Activated CD4-positive, alpha-beta T cell treated with anti-CD3 and anti-CD28 coated beads, Interleukin-2, amount 10 ng/mL, durations not matched to agents 7 days and 5 days (primary cell): ENCODE measurements at places on chromosomes 6 and 20.

DNA sequence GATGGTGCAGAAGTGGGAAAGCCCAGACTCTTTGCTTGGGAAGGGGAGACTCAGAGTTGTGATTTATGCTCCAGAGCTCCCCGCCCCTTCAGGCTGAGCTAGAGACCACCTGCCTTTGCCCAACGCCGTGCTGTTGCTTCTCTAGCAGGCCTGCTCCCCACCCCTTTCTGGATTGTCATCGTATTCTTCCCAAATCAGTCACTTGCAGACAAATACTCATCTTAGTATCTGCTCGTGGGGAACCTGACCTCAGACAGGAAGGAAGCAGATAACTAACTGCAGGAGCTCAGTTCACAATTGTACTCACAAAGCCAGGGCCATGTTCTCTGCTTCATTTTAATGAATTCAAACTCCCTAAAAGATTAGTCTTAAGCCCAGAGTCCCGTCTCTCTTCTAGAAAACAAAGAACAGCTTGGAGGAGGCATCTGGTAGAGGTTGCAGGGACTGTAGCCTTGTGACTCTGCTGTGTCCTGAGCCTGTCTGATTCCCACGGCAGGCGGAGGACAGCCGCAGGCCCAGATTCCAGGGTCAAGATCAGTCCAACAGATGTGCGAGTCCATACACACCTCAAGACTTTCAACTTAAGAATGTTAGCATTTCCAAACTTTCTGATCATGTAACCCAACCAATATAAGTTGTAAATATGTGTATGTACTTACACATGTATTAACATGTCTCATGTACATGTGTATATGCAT lies 57.2 kb upstream of the GGTLC1 start:
- peak; percentile 54 for DNase-seq

GRCh38 chr6:39568896-39569295 lies 156.3 kb downstream of the KIF6 start:
- DNase-seq = no peak

DNA sequence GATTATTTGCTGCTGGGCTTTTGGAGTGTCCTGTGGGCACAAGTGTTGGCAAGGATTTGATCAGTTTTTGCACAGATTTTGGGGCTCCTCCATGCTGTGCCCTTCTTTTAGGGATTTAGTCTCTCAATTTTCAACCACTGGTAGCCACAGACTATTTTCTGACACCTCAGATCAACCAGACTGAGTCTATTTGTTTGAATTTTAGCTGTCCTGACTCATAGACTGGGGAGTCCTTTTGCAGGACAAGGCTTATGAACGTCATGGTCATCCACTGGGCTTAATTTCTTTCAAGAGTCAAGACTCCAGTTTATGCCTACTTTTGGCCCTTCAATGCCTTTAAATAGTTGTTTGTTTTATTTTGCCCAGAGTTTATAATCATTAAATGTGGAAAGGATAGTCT lies 59.3 kb downstream of the BCKDHB start:
- no peak for DNase-seq

DNA sequence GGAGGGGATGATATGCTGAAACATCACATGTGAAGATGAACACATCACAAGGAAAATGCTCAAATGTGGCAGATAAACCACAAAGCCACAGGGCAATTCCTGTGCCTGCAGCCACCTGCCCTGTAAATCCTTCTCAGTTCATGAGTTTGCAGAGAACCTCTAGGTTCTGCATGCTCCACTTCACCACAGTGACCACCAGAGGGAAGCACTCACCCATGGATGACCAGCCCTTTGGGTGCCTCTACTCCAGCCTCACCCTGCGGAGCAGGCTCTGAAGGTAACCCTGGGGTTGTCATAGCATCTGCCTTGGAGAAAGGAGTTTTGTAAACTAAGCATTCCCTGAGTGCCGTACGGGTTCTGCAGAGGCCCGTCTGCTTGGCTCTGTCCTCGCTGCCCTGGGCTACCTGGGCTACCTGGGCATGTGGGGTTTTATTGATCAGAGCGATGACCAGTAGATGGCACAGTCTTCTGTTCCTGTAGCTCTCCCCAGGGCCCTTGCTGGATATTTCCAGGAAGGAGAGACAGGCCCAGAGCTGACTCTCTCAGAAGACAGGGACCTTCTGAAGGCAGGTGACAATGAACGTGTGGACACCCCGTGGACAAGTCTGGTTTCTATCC lies 31.7 kb upstream of the CST1 start:
- DNase-seq = no peak

DNA sequence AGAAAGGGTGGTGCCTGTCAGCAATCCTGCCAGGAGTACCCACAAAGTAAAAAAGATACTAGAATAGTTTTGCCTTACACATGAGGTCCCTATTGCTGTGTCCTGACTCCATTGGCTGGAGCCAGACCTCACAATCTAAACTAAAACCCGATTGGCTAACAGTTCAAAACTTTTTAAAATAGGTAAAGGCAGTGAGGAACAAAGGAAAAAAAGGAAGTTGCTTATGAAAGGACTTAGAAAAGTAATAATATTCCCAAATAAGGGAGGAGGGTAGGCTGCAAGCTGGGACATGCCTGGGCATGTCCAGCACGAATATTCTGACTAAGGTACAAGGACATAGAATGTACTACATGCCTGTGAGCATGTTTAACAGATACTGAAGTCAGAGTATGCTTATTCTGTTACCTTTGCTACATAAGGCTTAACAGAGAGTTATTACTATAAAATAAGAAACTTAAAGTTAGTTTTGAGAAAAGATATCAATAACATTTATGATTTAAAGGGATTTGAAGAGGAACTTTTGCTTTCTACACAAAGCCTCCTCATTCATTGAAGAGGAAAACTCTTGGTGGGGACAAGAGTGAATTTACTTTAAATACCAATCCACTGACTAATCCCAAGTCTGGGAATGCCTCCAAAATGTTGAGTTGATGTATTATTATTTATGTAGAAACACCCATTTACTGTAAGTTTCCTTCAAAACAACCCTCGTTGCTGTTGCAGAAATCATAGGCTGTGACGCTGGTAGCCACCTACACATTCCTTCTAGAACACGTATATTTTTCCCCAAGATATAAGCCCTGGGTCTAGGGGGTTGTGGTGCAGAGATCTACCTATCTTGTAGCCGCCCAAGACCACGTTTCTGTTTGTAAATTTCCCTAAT lies 8.2 kb upstream of the MTHFD1L start:
- DNase-seq = no peak

GRCh38 chr6:150063640-150064039 lies 5.3 kb downstream of the ULBP3 start:
- no peak for DNase-seq

- no peak for DNase-seq
Measured at GRCh38 chr20:709423-709822, 33.8 kb upstream of the SCRT2 start.

GRCh38 chr20:59221049-59221706 lies 57.6 kb downstream of the ZNF831 start:
- DNase-seq = no peak

GRCh38 chr20:46347841-46348803 lies 39.8 kb upstream of the CDH22 start:
- no peak for DNase-seq

DNA sequence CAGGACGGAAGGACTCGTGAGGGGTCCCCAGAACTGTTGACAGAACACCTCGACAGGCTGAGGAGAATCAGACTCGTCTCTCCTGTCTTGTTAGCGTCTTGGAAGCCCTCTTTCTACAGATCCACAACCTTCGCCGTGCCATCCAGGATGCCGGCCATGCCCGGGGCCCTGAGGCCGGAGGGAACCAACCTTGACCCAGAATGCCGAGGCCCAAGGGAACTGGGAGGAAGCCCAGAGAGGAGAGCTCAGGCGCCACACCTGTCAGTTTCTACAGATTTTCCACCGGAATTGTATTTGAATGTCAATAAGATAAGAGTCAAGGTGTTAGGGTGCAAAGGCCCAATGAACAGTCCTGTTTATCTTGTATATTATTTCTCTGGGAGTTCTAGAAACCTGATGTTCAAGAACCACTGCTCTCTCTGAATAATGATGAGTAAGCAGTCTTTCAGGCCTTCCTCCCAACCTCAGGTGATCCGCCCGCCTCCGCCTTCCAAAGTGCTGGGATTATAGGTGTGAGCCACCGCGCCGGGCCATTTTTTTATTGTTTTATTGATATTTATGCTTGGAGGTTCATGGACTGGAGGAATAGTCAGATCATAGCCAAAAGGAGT lies 799 bp upstream of the ME1 start:
- DNase-seq = no peak

- DNase-seq = no peak
Measured at GRCh38 chr6:568954-569523, 87.9 kb downstream of the HUS1B start.
